Breast epithelium (tissue), 4 donors: ENCODE measurements at places on chromosomes 7 and 10. TPM values are rescaled to one million over a fixed set of nuclear protein-coding genes. Genes with fewer than 3 reads are reported as not detected.
A peak's percentile ranks its signal among the peaks of the same experiment; 100 is the strongest.

Gene HKDC1
- 2.0 TPM for total RNA-seq

Gene FGL2
- 62.1 TPM for total RNA-seq

Gene TBX20
- not detected for total RNA-seq

Gene CALML3
- total RNA-seq: 13.5 TPM

Gene SMO
- 11.8 TPM for total RNA-seq

Gene C10orf120
- not detected for total RNA-seq

Gene SPDYE2B
- total RNA-seq: not detected

Gene ABCB1
- 12.8 TPM for total RNA-seq

Gene VWA2
- total RNA-seq: 18.7 TPM

Gene ZNF92
- total RNA-seq: 28.5 TPM

GRCh38 chr7:142376356-142376997 is 118.6 kb upstream of the PRSS58 start:
- no peak overlapping the region for H3K4me3 ChIP-seq
- no peak overlapping the region for H3K27ac ChIP-seq

- H3K4me1 ChIP-seq: no peaks in the 10 kb centered on the region
- H3K27ac ChIP-seq: no peak overlapping the region
- H3K36me3 ChIP-seq: no peaks in the 10 kb centered on the region
- H3K4me3 ChIP-seq: no peak overlapping the region
- no peaks in the 10 kb centered on the region for H3K27me3 ChIP-seq
- DNase-seq: no peak
These were observed 136.4 kb downstream of the OAT start for GRCh38 chr10:124282326-124282725.

GRCh38 chr10:111113961-111114757 is 37.3 kb downstream of the ADRA2A start:
- no peaks in the 10 kb centered on the region for H3K36me3 ChIP-seq
- H3K4me3 ChIP-seq: no peak overlapping the region
- H3K27me3 ChIP-seq: no peaks in the 10 kb centered on the region
- DNase-seq: no peak

GRCh38 chr7:158903897-158904541 is 47.7 kb downstream of the DYNC2I1 start:
- H3K27ac ChIP-seq: no peak overlapping the region
- no peaks in the 10 kb centered on the region for H3K27me3 ChIP-seq
- DNase-seq: no peak
- H3K36me3 ChIP-seq: no peaks in the 10 kb centered on the region

DNA sequence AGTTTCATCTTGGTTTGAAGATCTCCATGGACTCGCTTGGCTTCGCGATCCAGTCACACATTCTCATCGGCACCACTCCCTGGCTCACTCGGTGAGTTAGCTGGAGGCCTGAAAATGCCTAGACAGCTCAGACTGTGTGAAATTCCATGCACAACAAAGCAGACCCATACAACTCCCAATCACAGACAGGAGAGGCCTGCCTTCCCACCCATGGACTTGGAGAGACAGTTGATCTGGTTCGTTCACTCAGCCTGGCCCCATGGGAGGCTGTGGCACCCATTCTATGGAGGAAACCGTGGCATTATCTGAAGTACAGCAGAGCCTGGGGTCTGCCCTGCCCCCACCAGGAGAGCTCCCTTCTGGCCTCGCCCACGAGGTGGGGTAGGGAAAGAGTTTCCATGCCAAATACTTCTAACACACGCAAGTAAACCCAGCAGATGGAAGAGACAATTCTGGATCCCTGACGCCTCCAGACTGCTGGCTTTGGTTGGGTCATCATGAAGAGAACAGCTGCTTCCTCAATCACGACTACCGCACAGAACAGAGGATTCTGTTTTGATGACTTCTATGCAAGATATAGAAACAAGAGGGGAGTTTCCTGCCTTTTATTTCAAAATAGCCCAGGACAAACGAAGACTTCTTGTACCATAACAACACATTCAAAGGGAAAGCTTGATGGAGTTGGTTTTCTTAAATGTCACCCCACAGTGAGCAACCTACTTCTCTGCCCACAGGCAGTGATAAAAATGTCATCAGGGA is 15.9 kb downstream of the FAM53B start:
- DNase-seq: peak; percentile 27
- no peaks in the 10 kb centered on the region for H3K36me3 ChIP-seq
- peak overlapping the region; percentile 78 for H3K27ac ChIP-seq
- no peaks in the 10 kb centered on the region for H3K27me3 ChIP-seq

DNA sequence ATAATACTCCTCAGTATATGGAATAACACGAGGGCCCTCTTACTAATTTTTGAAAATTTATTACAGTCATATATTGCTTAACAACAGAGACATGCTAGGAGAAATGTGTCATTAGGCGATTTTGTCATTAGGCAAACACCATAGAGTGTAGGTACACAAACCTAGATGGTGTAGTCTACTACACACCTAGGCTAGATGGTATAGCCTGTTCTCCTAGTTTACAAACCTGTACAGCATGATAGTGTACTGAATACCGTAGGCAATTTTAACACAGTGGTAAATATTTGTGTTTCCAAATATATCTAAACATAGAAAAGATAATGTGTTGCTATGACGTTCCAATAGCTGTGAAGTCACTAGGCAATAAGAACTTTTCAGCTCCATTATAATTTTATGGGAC is 12.8 kb downstream of the OR2F1 start:
- no peak for DNase-seq
- H3K4me1 ChIP-seq: no peaks in the 10 kb centered on the region
- H3K27ac ChIP-seq: no peak overlapping the region
- H3K4me3 ChIP-seq: no peak overlapping the region
- no peaks in the 10 kb centered on the region for H3K36me3 ChIP-seq
- no peaks in the 10 kb centered on the region for H3K27me3 ChIP-seq

DNA sequence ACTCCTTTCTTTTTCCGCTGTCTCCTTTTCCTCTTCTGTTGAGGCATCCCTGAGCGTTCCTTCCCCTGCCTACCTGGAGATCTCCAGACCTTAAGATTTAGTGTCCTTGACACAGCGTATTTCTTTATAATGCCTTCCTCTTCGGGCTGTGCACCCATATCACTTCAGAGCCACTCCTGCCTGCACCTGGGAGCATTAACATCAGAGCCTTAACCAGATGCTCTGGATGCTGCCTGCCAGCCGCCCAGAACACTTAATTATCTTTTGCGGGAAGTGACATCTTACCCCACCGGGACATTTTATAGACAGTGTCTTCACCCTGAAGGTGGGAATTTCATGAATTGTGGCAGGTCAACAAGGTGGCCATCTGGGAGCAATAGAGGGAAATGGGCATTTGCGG is 24.2 kb downstream of the UBTD1 start:
- H3K4me3 ChIP-seq: no peak overlapping the region
- H3K4me1 ChIP-seq: peaks cover 7% of the 10 kb centered on the region
- no peaks in the 10 kb centered on the region for H3K27me3 ChIP-seq
- no peaks in the 10 kb centered on the region for H3K36me3 ChIP-seq
- no peak overlapping the region for H3K27ac ChIP-seq

- DNase-seq: no peak
- no peaks in the 10 kb centered on the region for H3K36me3 ChIP-seq
- no peak overlapping the region for H3K27ac ChIP-seq
- H3K27me3 ChIP-seq: no peaks in the 10 kb centered on the region
These were observed 145.2 kb downstream of the PKD1L1 start for GRCh38 chr7:47803025-47803424.

GRCh38 chr10:14282276-14282675 is 48.4 kb downstream of the FRMD4A start:
- no peak overlapping the region for H3K4me3 ChIP-seq
- H3K27ac ChIP-seq: no peak overlapping the region
- no peaks in the 10 kb centered on the region for H3K36me3 ChIP-seq
- no peaks in the 10 kb centered on the region for H3K27me3 ChIP-seq
- H3K4me1 ChIP-seq: no peaks in the 10 kb centered on the region

- H3K36me3 ChIP-seq: no peaks in the 10 kb centered on the region
- no peak overlapping the region for H3K27ac ChIP-seq
- H3K4me3 ChIP-seq: no peak overlapping the region
These were observed 168.7 kb upstream of the LYZL1 start for GRCh38 chr10:29120216-29120615.

GRCh38 chr7:25656581-25657026 is 428.3 kb upstream of the NPVF start:
- H3K36me3 ChIP-seq: no peaks in the 10 kb centered on the region
- no peak overlapping the region for H3K4me3 ChIP-seq
- H3K27me3 ChIP-seq: no peaks in the 10 kb centered on the region
- no peaks in the 10 kb centered on the region for H3K4me1 ChIP-seq

DNA sequence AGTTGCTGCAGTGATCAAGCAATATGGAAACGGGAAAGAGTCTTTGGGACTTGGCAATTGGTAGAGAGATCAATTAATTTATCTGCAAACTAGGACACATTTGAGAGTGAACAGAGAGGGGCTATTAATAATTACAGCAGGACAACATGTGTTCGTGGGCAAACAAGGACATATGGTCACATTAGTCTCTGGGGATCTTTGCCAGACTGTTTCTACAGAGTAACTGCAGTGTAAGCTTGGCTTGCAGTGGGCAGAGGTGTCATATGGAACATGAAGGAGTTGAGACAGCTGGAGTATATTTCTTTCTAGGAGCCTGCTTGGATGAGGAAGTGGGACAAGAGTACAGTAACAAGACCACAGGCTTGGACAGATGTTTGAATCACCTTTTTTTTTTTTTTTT is 232.1 kb upstream of the LYZL1 start:
- no peaks in the 10 kb centered on the region for H3K36me3 ChIP-seq
- H3K27ac ChIP-seq: no peak overlapping the region
- DNase-seq: no peak
- no peaks in the 10 kb centered on the region for H3K4me1 ChIP-seq
- no peaks in the 10 kb centered on the region for H3K27me3 ChIP-seq

DNA sequence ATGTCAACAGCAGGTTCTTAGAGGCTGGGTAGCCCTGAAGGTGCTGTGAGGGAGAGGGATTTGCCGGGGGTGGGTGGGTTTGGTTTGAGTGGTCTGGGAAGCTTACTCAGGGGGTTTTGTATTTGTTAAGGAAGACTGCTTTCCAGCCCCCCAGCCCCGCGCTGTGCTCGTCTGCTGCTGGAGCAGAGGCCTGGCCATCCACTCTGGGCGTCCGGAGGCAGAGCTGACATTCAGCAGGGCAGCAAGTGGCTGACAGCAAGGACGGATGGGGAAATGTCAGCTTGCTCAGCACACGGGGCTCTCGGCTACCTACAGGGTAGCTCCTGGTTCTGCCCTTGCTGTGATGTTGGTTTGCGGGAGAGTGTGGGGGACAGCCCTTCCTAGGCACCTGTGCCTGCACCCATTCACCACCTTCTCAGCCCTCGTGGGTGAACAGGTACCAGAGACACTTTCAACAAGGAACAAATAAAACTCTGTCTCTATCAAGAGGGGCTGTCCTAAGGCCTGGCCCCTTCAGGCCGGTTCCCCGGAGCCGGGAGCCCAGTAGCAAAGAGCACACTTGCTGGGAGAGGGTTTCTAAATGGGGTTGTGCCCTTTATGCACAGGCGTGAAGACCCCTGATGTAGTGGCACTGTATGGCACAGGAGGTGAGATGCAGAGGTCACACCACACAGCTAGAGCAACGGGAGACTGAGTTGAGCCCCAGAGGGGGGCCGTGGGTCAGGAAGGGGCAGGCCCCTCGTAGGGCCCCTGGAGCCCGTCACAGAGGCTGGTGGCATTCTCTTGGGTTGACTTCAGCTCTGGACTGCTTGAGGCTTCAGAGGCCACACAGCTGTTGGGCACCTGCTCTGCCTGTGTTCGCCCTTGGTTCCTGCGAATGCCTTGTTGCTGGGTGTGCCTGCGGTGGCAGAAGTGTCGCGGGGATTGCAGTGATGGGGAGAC is 72.2 kb upstream of the SHH start:
- H3K36me3 ChIP-seq: no peaks in the 10 kb centered on the region
- DNase-seq: no peak
- no peak overlapping the region for H3K4me3 ChIP-seq
- no peaks in the 10 kb centered on the region for H3K27me3 ChIP-seq

DNA sequence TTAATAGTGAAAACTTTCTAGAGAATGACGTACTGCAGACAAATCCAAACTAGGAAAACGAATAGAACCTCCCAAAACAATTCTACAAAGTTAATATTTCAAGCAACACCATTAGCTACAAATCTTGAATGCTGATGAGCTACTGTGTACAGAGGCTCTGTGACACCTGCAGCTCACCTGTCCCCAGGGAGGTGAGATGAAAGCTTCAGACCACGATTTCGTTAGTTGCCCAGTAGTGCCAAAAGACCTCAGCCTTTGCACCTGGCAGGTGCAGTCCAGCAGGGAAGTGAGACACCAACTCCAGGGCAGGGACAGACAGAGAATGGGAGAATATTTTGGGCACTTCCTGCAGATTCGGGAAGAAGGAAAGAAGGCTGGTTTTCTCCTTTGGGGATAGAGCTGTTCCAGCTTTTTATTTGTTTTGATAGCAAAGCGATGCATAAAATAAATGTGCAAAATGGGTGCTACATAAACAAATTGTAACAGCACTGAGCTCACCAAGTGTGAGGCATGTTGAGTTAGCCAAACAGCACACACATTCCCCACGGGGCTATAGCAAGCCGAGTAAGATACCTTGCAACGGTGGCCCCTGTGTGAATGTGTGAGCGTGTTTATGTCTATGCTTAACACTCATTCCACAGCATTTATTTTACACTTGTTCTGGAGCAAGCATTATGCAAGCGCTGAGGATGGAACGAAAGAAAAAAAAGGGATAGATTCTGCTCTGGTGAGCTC is 1024.8 kb upstream of the AUTS2 start:
- no peaks in the 10 kb centered on the region for H3K27me3 ChIP-seq
- H3K4me1 ChIP-seq: no peaks in the 10 kb centered on the region
- H3K4me3 ChIP-seq: no peak overlapping the region
- no peak for DNase-seq
- no peak overlapping the region for H3K27ac ChIP-seq

- no peak for DNase-seq
- H3K36me3 ChIP-seq: no peaks in the 10 kb centered on the region
- no peak overlapping the region for H3K27ac ChIP-seq
- no peaks in the 10 kb centered on the region for H3K27me3 ChIP-seq
- H3K4me3 ChIP-seq: no peak overlapping the region
- H3K4me1 ChIP-seq: no peaks in the 10 kb centered on the region
These were observed 16.0 kb downstream of the DIP2C start for GRCh38 chr10:673492-673891.

DNA sequence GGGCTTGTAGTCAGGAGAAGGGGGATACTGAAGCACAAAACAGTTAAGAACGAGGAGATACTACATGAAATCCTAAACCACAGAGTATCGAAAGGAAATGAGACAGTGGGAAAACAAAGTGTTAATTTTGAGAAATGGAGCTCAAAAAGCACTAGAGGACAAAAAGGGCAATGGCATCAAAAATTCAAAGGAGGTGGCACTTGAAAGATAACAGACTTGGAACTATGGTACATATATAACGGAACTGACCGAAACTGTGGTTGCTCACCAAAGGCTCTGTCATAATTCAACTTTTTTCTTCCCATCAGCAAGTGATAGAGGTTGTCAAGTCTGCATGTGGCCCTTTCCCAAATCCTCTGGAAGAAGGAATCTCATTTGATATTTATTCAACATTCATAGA is 97.0 kb downstream of the CABCOCO1 start:
- H3K4me1 ChIP-seq: no peaks in the 10 kb centered on the region
- no peaks in the 10 kb centered on the region for H3K36me3 ChIP-seq
- no peak overlapping the region for H3K27ac ChIP-seq
- no peak overlapping the region for H3K4me3 ChIP-seq
- DNase-seq: no peak
- H3K27me3 ChIP-seq: no peaks in the 10 kb centered on the region
